Pons (tissue), 1 donor: ENCODE measurements at places on chromosomes 16 and 17.
A peak's percentile ranks its signal among the peaks of the same experiment; 100 is the strongest.

DNA sequence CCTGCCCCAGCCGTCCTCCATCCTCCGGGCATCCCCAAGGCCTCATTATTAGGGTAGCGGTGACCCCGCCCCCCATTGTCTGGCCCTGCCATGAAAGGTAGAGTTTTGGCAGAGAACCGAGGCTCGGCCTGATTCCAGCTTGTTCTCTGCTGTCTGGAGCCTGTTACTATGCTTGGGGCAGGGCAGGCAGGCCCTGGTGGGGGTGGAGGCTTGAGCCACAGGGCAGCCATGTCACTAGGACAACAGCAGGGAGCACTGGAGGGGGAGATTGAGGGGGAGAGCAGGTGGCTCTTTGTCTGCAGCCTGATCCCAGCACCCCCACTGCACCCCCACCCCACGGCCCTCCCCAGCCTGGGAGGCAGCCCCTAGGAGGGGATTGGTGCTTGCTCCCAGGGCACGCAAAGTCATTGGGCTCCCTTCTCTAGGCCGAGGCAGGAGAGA, 15.4 kb downstream of the RHBDL3 start:
- no peak for DNase-seq

DNA sequence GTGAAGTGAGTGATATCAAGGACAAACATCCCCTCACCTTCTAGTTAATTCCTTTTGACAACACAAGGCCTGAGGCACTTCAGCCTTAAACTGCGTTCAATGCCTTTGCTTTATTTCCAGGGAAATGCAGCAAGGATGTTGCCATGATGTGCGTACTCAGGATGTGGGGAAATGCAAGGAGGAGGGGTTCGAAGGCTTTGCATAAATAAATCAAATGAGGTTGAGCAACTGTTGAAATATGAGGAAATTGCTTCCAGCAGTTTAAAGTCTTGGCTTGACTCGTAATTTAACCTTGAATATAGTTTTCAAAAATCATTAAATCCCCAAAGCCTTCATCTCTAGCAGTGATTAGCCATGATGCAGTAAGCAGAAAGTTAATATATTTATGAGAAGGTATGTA, 81.8 kb upstream of the CCL2 start:
- DNase-seq: no peak

GRCh38 chr16:83102336-83102735, 475.6 kb downstream of the CDH13 start:
- DNase-seq: no peak

- DNase-seq: no peak
Measured at GRCh38 chr17:83006515-83007455, 72.6 kb upstream of the METRNL start.

GRCh38 chr17:79933863-79934652, 94.8 kb upstream of the CBX4 start:
- DNase-seq: peak; percentile 76

DNA sequence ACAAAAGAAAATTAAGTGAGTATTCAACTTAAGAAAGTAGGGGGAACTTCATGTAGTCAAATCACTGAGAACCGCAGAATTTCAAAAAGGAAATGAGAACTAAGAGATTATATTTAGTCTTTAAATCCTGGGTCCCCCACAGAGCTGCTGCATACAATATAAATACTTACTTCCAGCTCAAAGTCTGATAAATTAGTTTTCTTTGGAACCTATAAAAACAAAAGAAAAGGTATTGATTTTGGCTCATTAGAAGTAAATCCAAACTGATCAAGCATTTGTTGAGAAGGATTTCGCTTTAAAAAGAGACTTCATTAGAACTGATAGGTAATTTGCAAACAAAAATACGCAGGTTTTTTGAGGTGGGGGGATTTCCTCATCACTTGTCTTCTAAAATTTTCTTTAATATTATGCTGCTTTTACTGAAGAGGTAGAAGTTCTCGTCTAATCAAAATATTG, 21.9 kb downstream of the PARN start:
- no peak for DNase-seq

DNA sequence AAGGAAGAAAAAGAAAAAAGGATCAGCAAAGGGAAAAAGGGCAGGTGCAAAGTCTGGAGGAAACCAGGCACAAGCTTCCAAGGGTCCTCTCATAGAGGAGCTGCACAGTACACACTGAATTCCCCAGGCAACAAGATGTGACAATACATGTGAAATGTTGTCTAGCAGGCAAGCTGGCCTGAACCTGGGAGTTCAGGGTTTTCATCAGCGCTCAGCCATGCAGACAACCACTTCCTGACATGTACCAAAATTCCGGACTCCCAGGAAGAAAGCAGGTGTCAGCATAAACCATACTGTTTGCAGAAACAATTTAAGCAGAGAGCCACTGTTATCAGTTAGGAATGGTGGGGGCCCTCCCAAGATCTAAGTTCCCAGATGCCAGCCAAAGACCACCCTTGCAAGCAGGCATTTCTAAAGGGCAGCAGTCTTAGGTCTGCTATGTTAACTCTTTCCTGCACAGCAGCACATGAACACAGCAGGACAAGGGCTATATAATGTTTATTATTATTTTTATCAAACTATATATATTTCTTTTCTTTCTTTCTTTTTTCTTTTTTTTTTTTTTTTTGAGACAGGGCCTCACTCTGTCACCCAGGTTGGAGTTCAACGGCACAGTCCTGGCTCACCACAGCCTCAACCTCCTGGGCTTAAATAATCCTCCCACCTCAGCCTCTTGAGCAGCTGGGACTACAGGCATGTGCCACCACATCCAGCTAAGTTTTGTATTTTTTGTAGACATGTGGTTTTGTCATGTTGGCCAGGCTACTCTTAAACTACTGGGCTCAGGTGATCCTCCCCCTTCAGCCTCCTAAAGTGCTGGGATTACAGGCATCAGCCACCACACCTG, 10.1 kb downstream of the TK2 start:
- no peak for DNase-seq

GRCh38 chr16:17371299-17371698, 99.5 kb downstream of the XYLT1 start:
- no peak for DNase-seq

DNA sequence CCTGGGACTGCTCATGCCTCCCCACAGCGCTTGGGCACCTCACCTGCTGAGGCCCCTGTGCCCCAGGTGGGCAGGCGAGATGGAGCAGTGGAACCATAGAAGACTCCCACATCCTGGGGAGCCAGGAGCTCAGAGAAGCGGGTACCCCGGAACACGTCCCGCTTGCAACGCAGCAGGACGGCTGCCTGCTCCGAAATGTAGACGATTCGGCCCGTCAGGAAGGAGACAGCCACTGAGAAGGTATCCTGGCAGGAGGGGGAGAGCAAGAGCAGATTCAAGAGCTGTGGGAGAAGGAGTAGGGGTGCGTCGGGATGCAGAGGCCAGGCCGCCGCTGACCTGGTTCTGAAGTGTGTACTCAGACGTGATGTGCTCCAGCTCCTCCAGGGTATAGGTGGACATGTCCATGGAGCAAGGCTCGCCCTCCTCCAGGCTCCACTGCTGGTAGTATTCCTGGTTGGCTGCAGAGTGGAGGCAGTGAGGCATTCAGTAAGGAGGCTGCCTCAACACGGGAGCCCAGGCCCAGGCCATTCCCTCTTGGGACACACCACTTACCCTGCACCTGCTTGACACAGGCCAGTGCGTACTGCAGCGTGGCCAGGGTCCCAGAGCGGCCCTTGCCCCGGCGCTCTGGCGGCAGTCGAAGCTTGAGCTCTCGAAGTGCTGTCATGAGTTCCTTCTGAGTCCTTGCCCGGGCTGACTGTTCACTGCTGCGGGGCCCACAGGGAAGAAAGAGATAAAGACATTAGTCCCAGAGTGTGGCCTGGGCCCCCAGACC, 2.6 kb downstream of the PER1 start:
- no peak for DNase-seq

DNA sequence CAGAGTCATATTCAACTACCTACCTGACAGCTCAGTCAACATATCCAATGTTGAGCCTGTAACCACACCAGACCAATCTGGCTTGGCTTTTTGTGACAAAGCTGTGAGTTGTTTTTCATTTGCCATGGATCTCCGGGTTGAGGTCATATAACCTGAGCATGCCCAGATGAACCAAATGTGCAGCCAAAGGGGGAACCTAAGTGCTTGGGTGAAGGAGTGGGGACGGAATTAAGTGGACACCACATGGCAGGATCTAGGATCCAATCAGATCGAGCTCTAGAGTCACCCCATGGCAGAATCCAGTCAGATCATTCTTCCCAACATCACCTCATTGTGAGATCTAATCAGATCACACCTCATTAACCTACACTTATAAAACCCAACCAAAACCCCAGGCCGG, 258.6 kb downstream of the PHKB start:
- no peak for DNase-seq

- DNase-seq: no peak
Measured at GRCh38 chr16:12559714-12560113, 244.0 kb downstream of the CPPED1 start.

DNA sequence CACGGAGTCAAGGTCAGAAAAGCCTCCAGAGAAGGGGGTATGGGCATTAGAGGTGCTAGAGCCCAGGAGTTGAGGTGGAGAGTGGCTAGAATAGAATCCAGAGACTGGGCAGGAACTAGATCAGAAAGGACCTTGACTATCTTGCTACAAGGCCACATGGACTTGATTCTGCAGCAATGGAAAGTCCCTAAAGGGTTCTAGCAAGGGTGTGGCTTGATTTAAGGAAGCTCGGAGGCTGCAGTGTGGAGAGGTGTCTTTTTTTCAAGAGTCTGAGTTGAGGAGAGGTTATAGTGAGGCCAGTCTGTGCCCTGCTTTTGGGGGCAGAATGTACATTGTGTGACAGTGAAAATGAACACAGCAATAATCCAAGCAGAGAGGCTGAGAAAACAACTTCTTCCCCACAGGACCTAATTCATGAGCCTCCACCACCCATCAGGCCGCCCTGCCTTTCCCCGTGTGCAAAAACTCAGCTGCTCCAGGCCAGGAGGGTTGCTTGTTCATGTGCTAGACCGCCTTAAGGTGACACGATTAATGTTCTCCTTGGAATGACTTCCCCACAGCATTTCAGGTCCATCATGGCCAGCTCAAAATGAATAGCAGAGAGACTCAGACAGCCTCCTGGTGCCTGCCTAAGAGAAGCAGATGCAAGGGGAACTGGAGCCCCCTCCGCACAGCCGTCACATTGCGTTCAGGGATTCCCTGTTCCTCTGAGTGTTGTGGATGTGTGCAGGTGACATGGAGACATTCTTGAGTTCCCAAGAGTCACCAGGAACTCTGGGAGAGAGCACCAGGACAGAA, 8.7 kb upstream of the BEAN1 start:
- no peak for DNase-seq

GRCh38 chr16:11253009-11253994, 2.7 kb downstream of the SOCS1 start:
- no peak for DNase-seq

- no peak for DNase-seq
Measured at GRCh38 chr16:67736858-67737257, 17.7 kb upstream of the GFOD2 start.

- DNase-seq: peak; percentile 36
Measured at GRCh38 chr17:62064029-62064790, 868 bp downstream of the MED13 start.

DNA sequence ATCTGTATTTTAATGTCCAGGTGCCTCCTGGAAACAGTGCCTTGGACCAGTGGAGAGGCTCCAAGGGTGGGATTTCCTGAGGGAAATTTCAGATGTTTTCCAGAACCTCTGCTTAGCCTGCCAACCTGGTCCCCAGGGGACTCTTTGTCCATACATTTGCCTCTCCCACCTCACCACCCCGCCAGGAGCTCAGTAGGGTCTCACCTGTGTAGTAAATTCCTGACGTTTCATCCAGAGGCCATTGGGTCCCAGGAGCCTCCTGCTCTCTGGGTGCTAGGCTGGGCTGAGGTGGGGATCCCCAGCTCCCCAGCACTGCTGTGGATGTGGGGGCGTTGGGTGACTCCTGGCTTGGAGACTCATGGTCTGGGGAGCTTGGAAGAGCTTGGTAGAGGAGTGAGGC, 2.7 kb downstream of the NLRP1 start:
- no peak for DNase-seq

GRCh38 chr16:1184156-1184868, 31.4 kb downstream of the CACNA1H start:
- DNase-seq: no peak

DNA sequence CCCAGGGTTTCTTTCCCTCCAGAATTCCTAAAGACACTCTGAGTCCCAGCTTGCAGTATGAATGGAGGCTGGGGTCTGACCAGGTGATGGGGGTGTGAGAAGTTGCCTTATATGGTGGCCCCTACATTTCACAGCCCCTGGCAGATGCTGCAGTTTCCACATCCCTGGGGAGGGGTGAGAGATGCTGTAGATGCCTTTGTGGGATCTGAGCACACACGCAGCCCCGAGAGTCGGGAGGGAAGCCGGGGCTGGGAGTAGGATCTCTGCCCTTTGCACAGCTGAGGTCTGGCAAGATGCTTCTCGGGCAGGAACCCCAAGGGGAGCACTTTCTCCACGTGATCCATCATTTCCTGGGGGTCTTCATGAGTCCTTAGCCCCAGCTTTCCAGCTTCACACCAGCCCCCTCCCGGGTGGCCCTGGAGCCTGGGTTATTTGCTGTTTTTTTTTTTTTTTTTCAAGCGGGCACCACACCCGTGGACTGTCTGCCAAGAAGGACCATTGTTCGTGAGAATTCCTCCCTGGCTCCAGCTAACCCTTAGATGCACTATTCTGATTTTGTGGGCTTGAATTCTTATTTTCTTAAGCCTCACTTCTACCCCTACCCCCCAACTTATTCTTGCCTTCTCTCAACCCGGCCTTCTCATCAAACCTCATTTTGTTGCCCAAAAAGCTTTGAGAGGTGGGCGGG, 50.6 kb downstream of the NTN1 start:
- no peak for DNase-seq

- DNase-seq: peak; percentile 88
Measured at GRCh38 chr16:49281843-49282642, 405 bp upstream of the CBLN1 start.

DNA sequence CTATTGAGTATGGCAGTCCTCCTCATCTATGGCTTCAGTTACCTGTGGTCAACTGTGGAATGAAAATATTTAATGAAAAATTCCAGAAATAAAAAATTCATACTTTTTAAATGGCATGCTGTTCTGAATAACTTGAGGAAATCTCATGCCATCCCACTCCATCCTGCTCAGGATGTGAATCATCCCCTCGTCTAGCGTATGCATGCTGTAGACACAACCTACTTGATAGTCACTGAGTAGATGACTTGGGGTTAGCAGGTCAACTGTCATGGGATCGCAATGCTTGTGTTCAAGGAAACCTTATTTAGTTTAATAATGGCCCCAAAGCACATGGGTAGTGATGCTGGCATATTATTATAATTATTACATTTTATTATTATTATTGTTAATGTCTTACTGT, 4.8 kb upstream of the VAC14 start:
- no peak for DNase-seq

- DNase-seq: no peak
Measured at GRCh38 chr16:12532871-12533610, 270.6 kb downstream of the CPPED1 start.
